ENCODE measurements at places on chromosomes 1 and 21.

GRCh38 chr21:35932232-35932911, 128.0 kb downstream of the SETD4 start:
- peak; percentile 64 for DNase-seq

- DNase-seq: no peak
These were observed 32.0 kb upstream of the LAPTM5 start for GRCh38 chr1:30789388-30790255.

DNA sequence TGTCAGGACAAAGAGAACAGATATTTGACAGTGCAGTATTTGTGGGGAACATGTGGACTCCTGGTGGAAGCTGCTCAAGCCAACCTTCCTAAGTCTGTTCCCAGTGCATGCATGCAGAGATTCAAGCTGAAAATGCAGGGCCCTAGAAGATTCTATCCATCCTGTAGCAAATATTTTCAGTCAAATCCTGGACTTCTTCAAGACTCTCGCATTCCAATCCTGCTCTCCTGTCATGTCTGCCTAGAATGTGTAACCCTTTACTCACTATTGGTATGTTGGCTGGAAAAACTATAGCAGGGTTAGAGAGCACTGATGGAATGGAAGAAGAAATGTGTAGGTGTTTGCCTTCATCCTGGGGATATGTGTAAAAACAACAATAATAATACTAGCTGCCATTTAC, 385.6 kb upstream of the PKN2 start:
- DNase-seq: no peak

DNA sequence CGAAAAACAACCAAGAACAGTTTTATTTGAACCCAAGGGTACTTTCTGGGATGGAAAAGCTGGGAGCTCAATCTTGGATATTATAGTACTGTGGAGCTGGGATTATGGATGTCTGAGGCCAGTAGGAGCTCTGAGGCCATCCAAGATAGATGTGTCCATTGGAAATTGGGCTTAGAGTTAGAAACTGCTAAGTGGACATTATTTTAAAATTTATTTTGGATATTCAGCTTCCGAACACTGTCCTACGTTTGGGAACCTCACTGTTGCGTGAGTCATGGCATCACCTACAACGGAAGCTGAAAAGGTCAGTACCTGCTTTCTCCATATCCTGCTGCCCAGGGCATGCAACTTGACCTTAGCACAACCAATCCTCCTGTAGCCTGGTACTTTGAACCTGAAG, 61.0 kb downstream of the RYR2 start:
- no peak for DNase-seq

DNA sequence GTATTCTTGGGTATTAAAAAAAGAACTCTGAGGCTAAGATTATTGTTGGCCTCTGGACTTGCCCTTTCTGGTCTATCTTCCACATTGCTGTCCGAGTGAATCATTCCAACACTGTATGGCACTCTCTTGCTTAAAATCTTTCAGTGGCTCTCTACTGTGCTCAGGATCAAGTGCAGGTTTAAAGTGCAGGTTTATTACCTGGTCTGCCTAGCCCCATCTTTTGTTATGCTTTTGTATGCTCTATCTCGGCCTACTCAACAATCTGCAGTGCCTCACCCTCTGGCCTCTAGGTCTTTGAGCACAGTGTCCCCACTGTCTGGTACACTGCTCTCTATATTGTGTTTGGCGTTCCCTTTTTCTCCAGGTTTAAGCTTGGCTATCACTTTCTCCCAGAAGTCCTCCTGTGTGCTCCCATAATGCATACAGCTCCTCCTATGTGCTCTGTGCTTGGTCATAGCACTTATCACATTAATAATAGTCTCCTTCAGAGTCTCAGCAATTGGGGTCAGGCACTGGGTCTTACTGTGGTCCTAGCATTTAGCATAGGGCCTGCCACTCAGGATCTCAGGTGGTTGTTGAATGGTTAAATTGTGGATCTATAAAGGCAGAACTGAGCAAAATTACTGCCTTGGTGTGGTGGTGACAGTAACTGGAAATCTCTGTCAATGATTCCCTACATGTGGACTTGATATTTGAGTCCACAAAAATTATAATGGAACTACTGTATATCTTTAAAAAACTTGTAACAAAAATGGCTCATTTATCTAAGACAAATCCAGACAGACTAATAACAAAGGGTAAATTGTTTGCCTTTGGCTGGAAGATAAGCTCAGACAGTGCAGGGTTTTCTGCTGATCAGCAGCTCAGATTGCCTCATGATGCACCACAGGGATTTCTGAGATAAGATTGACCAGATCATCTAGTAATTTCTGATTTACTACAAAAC, 10.6 kb upstream of the LDLRAD1 start:
- DNase-seq: no peak

DNA sequence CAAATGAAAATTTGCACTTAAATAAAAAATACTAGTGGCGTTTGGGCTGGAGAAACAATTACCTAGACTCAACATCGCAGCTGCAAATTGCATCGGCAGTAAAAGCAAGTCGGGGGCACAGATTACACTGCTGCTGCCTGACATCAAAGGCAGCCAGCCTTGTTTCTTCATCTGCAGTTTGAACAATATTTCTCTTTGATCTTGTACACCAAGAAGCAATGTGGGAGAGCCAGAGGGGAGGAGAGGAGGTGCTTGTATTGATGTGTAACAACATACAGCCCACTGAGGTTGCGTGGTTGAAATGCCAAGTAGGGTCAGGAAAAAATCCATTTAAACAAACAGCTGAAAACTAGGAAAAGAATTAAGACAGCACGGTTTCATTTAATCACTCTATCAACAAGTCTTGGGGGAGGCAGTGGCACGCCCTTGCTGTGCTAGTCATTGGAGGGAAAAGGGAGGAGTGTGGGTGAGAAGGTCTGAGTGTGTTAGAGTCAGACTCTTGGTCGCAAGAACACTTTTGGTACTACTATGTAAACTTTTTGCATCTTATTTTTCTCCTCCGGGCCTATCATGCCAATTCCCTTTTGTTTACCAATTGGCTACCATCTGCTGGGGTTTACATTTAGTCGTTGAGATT, 456.5 kb downstream of the OMA1 start:
- DNase-seq: peak; percentile 50

DNA sequence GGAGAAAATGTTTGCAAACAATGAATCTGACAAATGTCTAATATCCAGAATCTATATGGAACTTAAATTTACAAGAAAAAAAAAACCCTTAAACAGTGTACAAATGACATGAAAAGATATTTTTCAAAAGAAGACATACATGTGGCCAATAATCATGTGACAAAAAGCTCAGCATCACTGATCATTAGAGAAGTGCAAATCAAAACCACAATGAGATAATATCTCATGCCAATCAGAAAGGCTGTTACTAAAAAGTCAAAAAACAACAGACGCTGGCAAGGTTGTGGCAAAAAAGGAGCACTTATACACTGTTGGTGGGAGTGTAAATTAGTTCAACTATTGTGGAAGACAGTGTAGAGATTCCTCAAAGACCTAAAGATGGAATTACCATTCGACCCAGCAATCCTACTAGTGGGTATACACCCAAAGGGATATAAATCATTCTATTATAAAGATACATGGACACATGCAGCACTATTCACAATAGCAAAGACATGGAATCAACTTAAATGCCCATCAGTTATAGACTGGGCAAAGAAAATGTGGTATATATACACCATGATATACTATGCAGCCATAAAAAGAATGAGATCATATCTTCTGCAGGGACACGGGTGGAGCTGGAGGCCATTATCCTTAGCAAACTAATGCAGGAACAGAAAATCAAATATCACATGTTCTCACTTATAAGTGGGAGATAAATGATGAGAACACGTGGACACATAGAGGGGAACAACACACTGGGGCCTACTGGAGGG, 123.2 kb downstream of the PTPRC start:
- no peak for DNase-seq

DNA sequence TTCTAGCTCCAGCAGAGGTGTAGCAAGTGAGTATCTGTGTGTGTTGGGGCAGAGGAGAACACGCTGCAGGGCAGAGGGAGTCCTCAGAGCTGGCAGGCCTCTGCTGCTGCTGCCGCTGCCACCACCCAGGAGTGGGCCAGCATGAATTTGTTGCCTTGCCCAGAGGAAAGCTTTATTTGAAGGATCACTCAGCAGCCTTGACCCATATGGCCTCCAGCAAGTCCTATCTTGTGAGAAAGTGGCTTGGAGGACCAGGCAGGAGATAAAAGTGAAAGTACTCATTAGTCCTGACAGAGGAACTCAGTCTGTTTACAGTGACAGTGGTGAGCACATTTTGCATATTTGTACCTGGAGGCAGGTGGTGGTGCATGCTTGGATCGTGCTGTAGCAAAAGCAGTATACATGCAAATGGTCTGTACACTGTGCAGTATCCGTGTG, 3.1 kb downstream of the TRAF5 start:
- DNase-seq: no peak

GRCh38 chr1:177048314-177049069, 116.0 kb downstream of the ASTN1 start:
- no peak for DNase-seq

- DNase-seq: no peak
These were observed 32.0 kb upstream of the TLR5 start for GRCh38 chr1:223175032-223175431.

DNA sequence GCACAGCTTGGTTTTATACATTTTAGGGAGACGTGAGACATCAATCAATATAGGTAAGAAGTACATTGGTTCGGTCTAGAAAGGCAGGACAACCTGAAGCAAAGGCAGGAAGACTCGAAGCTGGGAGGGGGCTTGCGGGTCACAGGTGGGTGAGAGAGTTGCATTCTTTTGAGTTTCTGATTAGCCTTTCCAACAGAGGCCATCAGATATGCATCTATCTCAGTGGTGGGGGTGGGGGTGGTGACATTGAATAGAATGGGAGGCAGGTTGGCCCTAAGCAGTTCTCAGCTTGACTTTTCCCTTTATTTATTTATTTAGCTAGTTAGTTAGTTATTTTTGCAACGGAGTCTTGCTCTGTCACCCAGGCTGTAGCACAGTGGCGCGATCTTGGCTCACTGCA, 85.6 kb downstream of the WDR4 start:
- DNase-seq: no peak

GRCh38 chr1:3868464-3869006, 11.3 kb downstream of the DFFB start:
- no peak for DNase-seq

GRCh38 chr1:71193153-71193552, 112.3 kb upstream of the ZRANB2 start:
- peak; percentile 69 for DNase-seq

DNA sequence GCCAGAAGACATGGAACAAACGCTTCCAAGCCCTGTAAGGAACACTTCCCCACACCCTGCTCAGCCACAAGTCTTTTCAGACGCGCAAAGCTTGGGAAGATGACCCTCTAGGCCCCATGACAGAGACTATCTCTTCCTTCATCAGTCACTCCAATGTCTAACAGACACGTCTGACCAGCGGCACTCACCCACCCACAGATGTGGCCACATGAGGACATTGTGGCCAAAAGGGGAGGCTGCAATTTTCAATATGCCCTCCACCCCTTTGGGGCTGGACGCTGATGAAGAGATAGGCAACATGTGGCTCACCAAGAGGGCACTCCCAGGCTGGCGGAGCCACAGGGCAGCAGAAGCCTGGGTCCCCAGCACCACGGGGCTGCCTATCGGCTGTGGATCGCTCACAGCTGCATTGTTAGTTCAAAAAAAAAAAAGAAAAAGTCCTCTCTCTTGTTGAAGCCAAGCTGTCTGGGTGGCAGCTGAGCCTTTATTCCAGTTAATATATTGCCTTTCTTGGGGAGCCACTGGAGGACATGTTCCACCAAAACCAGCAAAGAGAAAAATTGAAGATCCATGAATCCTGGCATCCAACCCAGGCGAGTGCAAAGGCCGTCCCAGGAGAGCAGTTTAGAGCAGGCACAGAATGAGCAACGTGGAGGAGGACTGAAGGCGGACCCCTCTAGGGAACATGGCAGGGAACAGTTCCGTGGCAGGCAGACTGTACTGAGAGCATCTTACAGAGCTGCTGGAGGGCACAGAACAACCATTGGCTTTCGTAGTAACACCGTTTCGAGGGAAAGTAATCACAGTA, 52.7 kb upstream of the GPR153 start:
- DNase-seq: no peak

DNA sequence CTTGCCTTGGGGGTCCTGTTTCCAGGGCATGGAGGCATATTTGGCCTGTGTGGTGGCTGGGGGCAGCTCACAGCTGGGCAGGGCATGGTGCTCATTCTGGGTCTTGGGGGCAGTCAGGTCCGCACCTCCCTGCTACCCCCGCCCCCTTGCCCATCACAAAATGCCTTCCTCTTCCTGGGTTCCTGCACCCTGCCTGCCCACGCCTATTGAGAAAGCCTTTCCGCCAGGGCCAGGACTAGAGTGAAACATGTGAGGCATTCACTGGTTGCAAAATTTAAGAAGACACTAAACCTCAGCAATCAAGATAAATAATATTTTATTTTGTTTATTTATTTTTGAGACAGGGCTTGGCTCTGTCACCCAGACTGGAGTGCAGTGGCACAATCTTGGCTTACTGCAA, 19.7 kb downstream of the PTAFR start:
- DNase-seq: peak; percentile 6

- DNase-seq: peak; percentile 32
These were observed 139.0 kb upstream of the TMEM51 start for GRCh38 chr1:15014516-15014915.

- DNase-seq: no peak
These were observed 364.1 kb downstream of the HHAT start for GRCh38 chr1:210692796-210693195.

GRCh38 chr1:2404890-2405511, 7.4 kb downstream of the PEX10 start:
- no peak for DNase-seq

DNA sequence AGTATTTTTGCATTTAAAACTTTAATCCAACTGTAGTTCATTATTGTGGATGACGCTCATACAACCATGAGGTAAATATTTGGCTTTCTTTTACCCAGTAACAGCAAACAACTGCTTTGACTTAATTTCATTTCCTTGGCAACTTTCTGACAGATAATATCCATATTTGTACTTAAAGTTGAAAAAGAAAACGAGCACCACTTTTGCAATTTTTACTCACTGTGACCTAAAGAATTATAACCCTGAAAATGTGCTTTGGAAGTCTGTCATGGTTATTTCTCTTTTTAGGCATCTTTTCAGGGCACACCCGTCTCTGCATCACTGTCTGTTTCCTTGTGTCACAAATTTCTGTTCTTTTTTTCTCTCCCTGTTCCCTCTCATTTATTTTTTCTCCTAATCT, 918 bp upstream of the CD2 start:
- no peak for DNase-seq

- DNase-seq: no peak
These were observed 14.6 kb downstream of the ADSS2 start for GRCh38 chr1:244437086-244437468.

- peak; percentile 85 for DNase-seq
These were observed 90.4 kb downstream of the SLC45A1 start for GRCh38 chr1:8408151-8408839.

DNA sequence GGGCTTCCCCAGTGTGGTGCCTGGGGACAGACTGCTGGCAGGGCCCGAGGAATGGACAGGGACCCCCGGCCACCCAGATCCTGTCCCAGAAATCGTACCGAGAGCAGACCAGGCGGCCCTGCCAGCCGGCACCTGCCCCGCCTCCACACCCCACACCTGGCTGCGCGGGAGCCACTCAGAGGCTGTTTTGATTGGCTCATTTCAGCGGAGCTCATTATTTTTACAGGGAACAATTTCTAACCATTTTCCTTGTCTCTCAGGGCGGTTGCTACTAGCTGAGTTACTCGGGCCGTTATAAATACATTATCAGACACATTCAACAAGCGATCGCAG, 39.3 kb upstream of the AJAP1 start:
- DNase-seq: no peak

All from lung (tissue), 17 donors.